Keratinocyte (primary cell): ENCODE measurements at places on chromosomes 13 and 19.

DNA sequence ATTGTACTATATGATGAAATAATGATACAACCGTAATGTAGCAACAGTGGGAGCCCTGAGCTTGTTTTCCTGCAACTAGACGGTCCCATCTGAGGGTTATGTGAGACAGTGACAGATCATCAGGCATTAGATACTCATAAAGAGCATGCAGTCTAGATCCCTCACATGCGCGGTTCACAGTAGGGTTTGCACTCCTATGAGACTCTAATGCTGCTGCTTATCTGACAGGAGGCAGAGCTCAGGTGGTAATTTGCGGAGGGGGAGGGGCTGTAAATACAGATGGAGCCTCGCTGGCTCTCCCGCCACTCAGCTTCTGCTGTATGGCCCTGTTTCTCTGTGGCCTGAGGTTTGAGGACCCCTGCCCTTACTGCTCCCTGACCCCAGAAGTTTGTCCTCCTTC lies 13.7 kb downstream of the EPHX3 start:
- DNase-seq, result no peak

DNA sequence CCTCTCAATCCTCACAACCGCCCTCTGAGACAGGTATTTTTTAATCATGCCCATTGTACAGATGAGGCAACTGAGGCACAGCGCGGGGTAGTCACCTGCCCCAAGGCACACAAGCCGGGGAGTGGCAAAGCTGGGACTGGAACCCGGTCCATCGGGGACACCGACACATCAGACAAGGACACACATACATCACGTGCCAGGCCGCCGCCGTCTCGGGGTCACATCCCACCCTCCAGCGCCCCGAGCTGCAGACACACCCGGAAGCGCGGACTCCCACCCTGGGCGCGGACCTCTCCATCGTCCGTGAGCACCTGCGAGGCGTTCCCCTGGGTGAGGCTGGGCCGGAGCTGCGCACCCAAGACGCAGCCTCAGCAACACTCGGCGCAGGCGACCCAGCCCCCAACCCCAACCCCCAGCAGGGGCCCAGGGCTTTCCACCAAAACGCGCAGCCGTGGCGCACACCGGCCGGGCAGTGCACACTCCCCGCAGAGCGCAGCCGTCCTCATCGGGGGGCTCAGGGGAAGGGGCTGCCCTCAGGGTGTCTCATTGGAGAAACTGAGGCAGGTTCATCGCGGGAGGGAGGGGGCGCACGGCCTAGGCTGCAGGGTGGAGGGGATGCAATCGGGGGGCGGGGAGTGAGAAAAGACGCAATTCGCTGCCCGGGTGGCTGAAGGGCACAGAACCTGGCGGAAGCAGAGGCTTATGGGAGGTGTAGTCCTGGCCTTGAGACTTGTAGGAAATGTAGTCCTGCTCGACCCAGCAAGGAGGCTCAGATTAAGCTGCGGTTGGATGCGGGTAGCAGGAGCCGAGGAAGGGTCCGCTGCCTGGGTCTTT lies 1.9 kb upstream of the LMTK3 start:
- DNase-seq, result no peak

GRCh38 chr13:30776661-30777060 lies 41.3 kb downstream of the ALOX5AP start:
- no peak for DNase-seq

- no peak for DNase-seq
Measured at GRCh38 chr19:56163097-56163496, 12.7 kb upstream of the GALP start.

- DNase-seq, result no peak
Measured at GRCh38 chr13:112454648-112455334, 78.6 kb downstream of the SPACA7 start.

DNA sequence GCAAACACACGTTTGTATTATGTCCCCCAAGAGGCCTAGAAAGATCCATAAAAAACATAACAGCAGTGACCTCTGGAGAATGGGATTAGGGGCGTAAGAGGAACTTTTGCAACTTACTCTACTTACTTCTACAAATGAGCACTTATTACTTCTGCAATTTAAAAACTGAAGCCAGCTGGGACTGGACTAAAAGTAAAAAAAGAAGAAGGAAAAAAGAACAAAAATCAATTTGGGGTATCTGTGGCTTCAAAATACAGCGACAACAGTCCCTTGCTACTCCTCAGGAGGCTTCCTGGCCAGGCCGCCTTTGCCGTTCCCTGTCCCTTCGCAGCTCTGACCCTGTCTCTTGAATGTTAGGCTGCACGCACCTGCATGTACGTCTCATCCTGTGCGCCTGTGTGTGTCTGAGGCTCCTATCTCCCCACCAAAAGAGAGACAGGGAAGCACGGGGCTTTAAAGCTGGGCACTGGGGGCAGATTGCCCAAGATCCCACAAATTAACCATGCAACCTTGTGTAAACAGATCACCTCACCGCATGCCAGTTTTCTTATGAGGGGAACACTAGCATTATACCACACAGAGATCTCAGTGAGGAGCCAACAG lies 12.1 kb upstream of the FKRP start:
- DNase-seq, result no peak

GRCh38 chr13:107845911-107846310 lies 369.4 kb downstream of the LIG4 start:
- no peak for DNase-seq

- no peak for DNase-seq
Measured at GRCh38 chr13:114001331-114002008, 27.6 kb upstream of the C13orf46 start.

GRCh38 chr19:4064149-4064495 lies 2.6 kb downstream of the ZBTB7A start:
- DNase-seq, result no peak

DNA sequence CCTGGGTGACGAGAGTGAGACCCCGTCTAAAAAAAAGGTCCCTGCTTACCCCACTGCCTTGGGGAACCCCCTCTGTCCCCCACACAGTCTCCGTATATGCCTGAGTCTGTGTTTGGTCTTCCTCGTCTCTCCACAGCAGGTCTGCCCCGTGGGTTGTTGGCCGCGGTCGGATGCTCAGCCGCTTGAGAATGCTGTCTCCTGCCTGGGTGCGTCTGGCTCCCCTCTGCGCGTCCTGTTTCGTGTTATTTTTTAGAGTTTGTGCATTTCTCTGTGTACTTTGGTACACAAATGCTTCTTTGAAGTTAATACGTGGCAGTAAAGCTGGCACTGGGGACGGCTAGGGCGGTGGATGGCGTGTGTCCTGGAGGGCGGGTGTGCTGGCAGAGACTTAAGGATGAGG lies 34.9 kb downstream of the KDM4B start:
- DNase-seq, result no peak
